Sigmoid colon (tissue), 7 donors: ENCODE measurements at places on chromosomes 1 and 21.

DNA sequence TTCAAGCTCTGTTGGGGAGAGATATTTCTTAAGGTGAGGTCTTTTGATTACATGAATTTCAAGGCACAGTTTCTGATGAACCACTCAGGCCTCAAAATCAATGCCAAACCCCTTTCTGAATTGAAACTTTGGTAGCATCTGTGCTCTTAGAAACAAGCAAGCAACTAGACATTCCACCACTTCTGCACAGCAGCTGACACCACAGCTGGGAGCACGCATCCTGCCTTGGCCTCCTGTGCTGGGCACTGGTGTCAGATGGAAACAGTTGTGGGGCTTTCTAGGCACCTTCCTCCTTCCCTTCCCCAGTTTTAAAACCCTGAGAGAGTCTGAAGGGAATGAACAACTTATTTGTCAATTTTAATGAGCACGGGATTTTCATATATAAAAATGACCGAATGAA is 360.2 kb downstream of the ADGRL2 start:
- DNase-seq: no peak

DNA sequence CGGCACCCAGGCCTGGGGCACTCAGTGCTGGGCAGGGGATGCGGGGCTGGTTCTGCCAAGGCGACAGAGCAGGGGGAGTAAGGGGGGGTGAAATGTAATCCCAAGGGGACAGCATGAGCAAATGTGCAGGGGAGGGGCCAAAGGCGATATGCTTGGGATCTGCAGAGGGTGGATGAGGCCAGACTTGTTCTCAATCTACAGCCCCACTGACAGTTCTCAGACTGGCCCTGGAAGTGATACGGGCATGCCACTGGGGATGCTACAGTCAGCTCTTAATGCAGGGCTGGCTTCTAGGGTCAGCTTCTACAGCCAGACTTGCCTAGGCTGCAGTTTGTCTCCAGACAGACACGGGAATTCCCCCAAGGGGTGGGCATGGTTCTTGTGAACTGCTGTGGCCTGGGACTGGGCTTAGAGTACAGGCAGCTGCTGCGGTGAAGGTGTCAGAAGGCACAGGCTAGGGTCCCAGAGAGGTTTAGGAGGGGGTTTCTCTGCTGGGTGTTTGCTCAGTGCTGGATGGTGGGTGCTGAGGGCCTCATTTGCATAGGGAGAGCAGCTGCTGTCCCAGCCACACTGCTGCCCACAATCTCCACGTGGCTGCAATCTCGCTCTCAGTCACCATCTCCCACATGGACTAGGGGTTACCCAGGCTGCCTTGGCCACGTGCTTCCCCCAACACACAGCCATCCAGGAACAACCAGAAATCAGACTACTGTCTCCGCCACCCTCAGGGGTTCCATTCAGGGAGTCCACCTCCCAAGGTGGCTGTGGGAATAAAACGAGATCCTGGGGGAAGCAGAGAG is 190.1 kb downstream of the HIVEP3 start:
- no peak for DNase-seq

DNA sequence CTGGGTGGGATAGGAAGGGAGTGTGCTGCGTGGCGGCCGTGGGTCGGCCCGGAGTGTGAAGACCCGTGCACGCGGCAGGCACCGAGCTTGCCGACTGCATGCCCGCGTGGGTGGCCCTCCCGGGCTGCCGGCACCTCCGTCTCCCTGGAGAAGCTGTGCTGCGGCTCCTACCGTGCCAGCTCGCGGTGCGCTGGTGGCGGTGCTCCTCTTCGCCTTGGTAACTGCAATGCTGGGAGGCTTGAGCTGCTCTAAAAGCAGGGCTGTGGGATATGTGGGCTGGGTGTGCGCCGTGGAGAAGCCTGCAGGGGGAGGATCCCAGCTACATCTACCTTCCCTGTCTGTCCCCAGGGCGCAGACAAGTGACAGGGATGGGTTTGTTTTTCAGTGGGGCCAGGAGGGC is 2.4 kb downstream of the GABRD start:
- no peak for DNase-seq

DNA sequence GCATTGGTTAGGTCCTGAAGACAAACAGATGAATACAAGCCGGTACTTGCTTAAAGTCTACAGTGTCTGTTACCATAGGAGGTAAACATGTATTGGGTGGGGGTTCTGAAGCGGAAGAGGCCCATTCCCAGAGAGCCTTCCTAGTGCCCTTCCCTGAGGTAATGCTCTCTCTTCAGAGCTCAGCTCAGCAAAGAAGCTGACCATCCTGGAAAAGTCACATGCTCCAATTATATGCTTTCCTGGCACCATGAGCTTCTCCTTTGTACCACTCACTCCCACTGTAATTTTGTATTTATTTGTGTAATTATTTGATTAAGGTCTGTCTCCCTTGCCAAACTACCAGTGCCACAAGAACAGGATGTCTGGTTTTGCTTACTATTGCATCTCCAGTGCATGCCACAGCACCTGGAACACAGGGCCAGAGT is 42.0 kb downstream of the RAB3B start:
- no peak for DNase-seq

DNA sequence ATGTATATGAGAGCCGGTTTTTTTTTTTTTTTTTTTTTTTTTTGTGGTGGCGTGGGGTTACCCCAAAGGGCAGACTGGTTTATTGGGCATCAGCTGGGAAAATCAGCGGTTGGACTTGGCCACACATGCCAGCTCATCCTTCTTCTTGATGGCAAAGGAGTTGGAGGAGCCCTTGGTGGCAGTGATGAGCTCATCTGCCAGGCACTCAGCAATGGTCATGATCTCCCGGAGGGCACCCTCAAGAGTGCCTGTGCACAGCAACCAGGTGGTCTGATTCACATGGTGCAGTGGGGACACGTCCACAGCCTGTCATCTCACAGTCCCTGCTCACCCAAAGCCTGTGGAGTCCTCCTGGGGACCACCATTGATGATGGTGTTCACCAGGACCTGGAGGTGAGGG is 62.0 kb downstream of the MRPS6 start:
- no peak for DNase-seq

DNA sequence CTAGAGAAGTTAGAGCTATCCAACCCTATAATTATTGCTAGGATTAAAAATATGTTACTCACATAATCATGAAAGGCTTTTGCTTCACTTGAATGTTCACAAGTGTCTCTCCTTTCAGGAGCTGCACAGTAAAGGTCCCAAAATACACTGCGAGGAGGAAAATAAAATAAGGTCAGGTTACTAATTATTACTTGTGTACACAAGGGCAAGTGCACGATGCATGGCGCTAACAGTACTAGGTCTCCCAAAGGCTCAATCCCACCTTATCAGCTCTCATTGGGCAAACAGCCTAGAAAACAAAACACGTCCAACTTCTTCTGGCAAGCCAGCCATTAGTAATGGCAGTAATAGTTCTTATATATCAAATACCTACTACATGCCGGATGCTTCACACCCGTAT is 4.4 kb downstream of the SSBP3 start:
- DNase-seq: no peak

DNA sequence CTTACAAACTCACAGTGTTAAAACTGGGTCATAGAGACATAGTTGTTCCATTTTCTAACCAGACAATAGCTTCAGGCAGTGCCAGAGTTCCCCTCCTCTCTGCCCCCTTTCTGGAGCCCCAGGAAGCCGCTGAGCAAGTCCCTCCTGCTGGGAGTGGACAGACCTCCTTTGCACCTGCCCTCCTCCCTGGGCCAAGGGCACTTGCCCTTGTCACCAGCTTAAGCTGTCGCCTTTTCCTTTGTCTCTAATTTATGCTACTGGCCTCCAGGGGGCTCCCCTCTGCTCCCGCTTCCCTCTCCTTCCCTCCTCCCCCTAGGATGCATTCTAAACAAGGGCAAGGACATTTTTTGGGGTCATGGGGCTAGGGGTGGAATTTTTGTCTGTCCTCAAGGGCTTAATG is 182.4 kb downstream of the MIS18A start:
- DNase-seq: no peak

DNA sequence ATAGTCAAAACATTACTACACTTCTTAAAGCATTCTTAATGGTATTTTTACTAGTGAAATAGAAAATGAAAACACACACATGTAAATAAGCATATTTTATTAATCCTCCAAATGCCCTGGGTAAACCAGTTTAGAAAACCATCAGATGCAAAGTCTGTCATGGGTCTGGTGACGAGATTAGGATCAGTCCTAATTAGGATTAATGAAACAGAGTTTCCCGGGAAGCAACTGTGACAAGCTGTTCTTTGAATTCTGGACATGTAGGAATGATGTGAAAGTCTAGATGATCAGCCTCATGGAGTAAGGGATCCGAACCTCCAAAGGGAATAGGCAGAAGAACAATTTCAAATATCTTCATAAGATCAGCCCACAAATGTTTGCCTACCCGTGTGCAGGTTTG is 250.2 kb downstream of the KIF26B start:
- no peak for DNase-seq

DNA sequence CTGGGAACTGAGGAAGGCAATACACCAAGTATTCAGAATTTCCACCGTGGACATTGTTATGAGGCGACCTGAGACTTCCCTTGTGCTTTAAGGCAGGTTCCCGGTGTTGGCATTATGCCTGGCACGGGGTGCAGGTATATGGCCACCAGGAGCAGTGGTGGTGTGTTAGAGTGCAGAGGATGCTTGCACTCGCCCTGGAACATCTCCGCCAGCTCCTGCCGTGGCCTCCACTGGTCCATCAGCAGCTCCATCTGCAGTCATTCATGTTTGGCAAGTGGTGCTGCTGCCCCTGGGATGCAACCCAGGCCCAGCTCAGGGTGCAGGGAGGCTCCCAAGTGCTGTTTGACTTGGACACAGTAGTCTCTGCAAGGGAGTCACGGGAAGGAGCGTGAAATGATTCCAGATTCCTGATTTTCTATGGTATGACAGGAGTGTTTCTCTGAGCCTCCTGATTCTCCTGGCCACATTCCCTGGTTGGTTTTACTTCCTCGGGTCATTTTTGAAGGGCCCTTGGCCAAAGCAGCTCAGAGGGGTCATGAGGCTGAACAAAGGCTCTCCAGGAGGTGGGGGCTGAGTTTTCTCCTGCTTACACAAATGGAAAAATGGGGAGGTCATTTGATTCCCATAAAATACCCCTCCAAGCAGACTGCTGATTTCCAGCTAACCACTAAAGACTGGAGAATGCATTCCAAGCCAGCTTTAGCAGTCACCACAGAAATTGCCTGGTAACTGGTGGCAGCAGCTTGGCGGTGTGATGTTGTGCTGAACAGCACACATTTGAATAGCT is 60.4 kb upstream of the PSEN2 start:
- peak; percentile 57 for DNase-seq

- no peak for DNase-seq
These were observed 168.3 kb upstream of the SGIP1 start for GRCh38 chr1:66365635-66366034.

DNA sequence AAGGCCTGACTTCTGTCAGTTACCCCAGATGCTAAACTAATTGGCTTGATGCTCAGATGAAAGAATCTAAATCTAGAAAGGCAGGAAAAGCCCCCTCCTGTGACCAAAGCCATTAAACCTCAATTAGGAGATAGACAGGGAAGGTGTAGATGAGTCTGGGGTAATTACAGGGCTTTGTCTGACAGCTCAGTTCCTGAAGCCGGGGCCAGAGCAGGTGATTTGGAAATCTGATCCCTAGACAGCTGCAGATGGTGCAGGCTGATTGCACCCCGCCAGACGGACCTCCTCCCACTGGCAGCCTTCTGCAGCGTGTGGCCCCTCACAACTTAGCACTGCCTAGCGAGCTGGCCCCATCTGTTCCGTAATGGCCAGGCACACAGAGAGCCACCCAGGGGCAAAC is 395.1 kb downstream of the HLX start:
- DNase-seq: no peak

DNA sequence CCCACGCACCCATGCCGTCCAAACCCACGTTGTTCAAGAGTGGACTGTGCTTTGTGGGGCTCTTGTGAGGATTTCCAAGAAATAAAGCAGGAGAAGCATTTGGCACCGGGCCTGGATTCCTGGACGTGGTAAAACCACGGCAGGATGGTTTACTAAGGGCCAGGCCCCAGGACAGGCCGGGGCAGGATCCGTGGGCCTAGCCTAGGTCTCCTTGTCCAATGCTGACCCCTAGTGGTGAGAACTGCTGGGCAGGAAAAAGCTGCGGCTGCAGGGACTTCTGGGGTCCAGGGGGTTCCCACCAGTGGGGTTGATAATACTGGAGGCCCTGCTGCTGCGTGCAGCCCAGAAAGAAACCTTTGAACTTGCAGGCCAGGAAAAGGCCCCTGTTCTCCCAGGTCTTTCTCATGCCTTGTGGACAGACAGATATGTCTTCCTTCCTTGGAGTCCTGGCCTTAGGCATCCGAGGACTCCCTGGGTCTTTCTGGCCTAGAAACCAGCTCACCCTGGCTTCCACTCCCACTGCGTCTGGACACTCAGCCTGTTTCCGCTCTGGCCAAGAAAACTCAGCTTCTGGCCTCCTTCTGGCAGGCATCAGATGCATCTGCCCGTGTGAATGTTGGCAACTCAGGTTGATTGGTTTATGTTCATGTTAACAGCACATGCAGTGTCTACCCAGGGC is 106.9 kb upstream of the TMEM51 start:
- peak; percentile 86 for DNase-seq

DNA sequence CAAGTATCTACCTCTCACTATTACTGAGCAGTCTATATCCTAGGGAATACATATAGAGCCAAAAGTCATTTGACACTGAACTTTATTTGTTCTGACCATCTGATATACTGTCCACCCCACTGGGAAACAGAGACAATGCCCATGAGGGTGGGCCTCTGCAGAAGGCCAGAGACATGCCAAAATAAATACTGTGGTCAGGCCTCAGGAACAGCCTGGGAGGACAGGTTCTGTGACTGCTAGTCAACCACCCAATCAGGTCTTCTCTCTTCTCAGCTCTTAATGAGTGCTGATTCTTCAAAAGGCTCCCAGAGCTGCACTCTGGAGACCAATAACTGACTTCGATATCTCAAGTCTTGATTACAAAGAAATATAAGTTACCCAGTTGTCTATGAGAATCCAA is 5.5 kb upstream of the ANKRD35 start:
- DNase-seq: no peak

DNA sequence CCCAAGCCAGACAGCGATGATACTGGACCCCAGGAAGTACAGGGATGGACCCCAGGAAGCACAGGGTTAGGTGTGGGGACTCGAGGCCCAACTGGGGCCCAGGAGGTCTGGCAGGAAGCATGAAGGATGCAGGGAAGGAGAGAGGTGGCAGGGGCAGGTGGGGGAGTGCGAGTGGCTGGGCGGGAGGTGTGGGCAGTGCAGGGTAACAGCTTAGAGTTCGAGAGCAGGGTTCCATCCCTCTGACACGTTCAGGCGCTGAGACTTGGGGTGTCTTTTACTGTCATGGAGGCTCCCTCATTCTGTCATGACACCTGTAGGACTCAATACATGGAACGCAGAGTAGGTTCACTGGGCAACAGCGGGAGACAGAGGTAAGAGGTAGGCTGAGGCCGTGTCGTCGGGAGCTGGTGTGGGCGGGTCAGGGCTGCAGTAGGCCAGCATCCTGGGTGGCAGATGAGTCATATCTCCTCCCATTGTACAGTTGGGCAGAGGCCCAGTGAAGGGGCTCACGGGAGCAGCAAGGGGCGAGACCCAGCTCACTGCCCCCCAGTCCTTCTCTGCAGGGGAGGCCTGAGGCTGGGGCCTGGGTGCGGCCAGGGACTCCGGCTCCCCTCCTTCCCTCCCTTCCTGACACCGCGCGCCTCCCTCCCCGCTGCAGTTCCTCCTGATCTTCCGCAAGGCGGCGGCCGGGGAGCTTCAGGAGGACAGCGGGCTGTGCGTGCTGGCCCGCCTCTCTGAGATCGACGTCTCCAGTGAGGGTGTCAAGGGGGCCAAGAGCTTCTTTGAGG is 11.6 kb upstream of the CTRC start:
- DNase-seq: peak; percentile 84

- no peak for DNase-seq
These were observed 191.8 kb upstream of the SAMSN1 start for GRCh38 chr21:14737922-14738321.

- DNase-seq: no peak
These were observed 138.4 kb upstream of the ZP4 start for GRCh38 chr1:238029126-238029525.
